ENCODE measurements at places on chromosomes 7 and 10. TPM values are rescaled to one million over a fixed set of nuclear protein-coding genes. Genes with fewer than 3 reads are reported as not detected.

GRCh38 chr10:91210435-91210834 is 10.0 kb upstream of the PCGF5 start:
- H3K27ac ChIP-seq: no peak overlapping the region
- no peaks in the 10 kb centered on the region for H3K27me3 ChIP-seq
- DNase-seq: no peak
- H3K36me3 ChIP-seq: no peaks in the 10 kb centered on the region
- no peaks in the 10 kb centered on the region for H3K4me1 ChIP-seq

The FAM131B gene
- total RNA-seq: 0.14 TPM

GRCh38 chr10:73922864-73923133 is 11.9 kb downstream of the PLAU start:
- H3K4me1 ChIP-seq: no peaks in the 10 kb centered on the region
- H3K36me3 ChIP-seq: no peaks in the 10 kb centered on the region
- no peaks in the 10 kb centered on the region for H3K27me3 ChIP-seq
- DNase-seq: no peak

- no peaks in the 10 kb centered on the region for H3K36me3 ChIP-seq
- no peak within 1 kb of the TSS for H3K27ac ChIP-seq
- peaks cover 8% of the 10 kb centered on the region for H3K27me3 ChIP-seq
- no peaks in the 10 kb centered on the region for H3K4me1 ChIP-seq
- H3K4me3 ChIP-seq: peak within 1 kb of the TSS; percentile 22
These were observed at the start of gene ARHGAP22 for GRCh38 chr10:48604991-48605508. ARHGAP22 (minus strand) TSS chr10:48605073; CDS start chr10:48604796, 277 bp downstream.

The SYT15B gene
- 0.14 TPM for total RNA-seq

The POM121 gene
- 8.5 TPM for total RNA-seq

DNA sequence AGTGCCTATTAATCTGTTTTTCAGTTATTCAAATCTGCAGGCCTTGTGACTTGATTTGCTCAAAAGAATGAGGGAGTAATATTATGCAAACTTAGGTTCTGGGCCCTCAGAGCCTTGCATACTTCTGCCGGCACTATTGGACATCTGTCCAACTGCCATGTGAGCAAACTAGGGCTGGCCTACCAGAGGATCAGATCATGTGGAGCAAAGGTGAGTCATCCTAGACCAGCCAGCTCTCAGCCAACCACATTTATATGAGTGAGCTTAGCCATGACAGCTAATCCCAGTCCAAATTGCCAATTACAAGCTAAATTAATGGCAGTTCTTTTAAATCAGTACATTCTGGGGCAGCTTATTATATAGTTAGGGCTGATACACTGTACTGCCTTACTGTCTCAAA is 69.6 kb downstream of the SDHAF3 start:
- no peak overlapping the region for H3K4me3 ChIP-seq
- no peak overlapping the region for H3K27ac ChIP-seq
- H3K36me3 ChIP-seq: peaks cover 5% of the 10 kb centered on the region
- no peak for DNase-seq
- H3K27me3 ChIP-seq: no peaks in the 10 kb centered on the region

- no peaks in the 10 kb centered on the region for H3K4me1 ChIP-seq
- H3K27ac ChIP-seq: no peak overlapping the region
- DNase-seq: no peak
- H3K4me3 ChIP-seq: no peak overlapping the region
- H3K36me3 ChIP-seq: peaks cover 28% of the 10 kb centered on the region
These were observed 69.7 kb upstream of the CAMK2B start for GRCh38 chr7:44395067-44395466.

The OSBPL3 gene
- 3.0 TPM for total RNA-seq

- H3K27ac ChIP-seq: no peak overlapping the region
- H3K4me1 ChIP-seq: no peaks in the 10 kb centered on the region
- no peaks in the 10 kb centered on the region for H3K36me3 ChIP-seq
- no peaks in the 10 kb centered on the region for H3K27me3 ChIP-seq
- H3K4me3 ChIP-seq: no peak overlapping the region
These were observed 116.6 kb downstream of the PTPN20 start for GRCh38 chr10:47027784-47028260.

DNA sequence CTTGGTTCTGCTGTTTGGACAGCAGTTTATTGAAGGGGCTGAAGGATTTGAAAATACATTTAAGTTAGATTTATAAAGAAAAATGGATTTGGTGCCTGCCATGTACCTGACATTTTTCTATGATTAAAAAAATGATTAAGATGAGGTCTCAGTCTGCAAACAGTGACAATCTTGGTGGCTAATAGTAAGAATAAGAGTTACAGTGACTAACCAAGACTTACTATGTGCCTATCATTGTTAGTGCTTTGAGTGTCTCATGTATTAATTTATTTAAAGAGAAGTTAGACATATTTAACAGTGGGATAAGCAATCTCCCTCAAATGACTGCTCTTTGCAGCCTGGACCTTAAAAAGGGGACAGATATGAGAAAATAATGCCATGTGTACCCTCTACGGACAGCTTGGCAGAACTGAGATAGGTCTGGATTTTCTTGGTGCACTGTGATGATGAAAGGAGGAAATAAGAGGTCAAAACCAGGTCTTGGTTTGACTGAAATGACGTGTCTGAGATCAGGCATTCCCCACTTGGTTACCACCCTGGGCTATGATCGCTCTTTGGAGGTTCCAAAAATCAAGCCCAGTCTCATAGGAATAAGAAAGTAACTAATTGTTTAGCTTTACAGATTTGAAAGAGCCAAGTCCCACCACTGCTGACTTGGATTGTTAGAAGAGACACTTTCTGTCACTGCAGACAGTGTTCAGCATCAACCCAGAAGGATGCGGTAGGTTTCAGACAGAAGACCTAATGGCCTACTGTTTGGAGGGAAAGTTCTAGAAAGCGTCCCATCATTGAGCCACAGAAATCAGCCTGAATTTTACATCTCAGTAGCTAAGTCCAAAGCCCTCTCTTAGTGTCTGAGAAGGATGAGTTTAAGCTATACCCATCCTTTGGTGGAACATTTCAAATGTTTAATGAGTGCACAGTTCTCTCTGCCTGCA is 2.1 kb downstream of the CASP7 start:
- H3K4me1 ChIP-seq: peaks cover 4% of the 10 kb centered on the region
- H3K27ac ChIP-seq: no peak overlapping the region
- no peaks in the 10 kb centered on the region for H3K27me3 ChIP-seq
